ENCODE measurements at places on chromosomes 11 and 22.

- DNase-seq: no peak
Measured at GRCh38 chr11:20137637-20138036, 22.6 kb downstream of the DBX1 start.

- DNase-seq: no peak
Measured at GRCh38 chr11:132035228-132035627, 664.8 kb downstream of the NTM start.

DNA sequence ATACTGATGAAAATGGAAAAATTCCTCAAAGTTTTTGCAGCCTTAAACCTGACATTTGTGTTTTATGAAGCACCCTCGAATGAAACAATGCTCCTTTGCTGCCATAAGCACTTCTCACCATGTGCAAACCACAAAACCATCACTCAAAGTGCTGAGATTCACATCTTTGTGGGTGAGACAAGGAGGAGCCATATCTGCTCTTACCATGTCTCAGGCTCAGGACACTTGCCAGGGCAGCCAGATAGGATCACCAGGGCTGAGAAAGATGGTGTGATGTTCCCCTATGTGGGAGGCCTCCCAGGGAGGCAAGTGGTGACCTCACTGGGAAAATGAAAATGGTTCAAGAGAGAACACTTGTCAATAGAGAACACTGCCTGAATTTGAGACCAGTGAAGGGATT is 120.4 kb downstream of the CCDC34 start:
- no peak for DNase-seq

DNA sequence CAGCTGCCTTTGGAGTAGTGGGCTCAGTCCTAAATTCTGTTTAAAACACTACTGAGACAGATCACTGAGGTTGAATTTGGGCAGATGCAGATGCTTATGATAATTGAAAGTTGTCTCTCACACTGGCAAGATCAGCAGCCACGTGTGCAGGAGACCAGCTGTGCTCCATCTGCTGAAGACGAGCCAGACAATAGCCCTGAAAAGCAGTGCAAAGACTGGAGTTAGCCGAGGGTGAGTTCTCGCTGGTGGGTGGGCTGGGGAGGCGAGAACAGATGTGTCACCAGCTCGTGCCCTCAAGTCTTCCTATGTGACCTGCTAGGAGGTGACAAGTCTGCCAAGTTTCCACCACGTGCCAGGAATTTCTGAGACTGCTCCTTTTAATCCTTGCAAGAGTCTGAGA is 661.3 kb upstream of the B3GAT1 start:
- DNase-seq: no peak

DNA sequence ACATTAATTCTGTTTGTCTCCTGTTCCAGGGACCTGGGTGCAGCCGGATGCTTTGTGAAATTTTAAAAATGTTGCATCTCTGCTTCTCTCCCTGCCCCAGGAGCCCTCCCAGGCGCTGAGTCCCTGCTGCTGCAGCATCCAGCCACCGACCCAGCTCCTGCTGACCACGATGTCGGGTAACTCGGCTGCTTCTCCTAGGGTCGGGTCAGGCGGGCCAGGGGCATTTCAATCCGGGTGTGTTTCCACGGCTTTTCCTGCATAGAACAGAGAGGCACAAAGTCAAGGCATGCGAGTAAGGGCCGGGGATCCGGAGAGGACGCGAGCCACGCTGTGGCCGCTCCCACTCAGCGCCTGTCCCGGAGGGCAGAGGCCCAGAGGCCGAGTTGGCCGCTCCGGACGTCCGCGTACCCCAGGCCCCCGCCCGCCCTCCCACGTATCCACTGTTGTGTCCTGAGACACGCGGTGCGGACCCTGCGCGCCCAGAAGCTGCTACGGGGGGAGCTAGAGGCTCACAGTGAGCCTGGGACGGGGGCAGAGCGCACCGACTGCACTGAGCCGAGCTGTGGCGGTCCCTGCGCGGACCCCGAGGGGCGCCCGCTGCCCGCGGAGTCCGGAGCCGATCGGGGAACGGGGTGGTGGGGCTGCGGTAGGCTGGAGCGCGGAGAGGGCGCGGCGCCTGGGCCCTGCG is at the start of gene POU2AF3:
Gene POU2AF3, plus strand, starts transcription at position 134 of the 688 bp plus-strand sequence. Its CDS starts 36 bp downstream, at position 170.
- DNase-seq: no peak

GRCh38 chr11:57205041-57205641 is 23.4 kb downstream of the LRRC55 start:
- DNase-seq: no peak

Data from LoVo (cell line).